ENCODE measurements at places on chromosomes 7 and 10.

- no peak for DNase-seq
Observed at GRCh38 chr10:12852687-12853086, 148.8 kb downstream of the CCDC3 start.

GRCh38 chr10:95501203-95502094 lies 59.7 kb downstream of the SORBS1 start:
- DNase-seq: no peak

- DNase-seq: no peak
Observed at GRCh38 chr10:68166871-68167585, 57.7 kb downstream of the MYPN start.

DNA sequence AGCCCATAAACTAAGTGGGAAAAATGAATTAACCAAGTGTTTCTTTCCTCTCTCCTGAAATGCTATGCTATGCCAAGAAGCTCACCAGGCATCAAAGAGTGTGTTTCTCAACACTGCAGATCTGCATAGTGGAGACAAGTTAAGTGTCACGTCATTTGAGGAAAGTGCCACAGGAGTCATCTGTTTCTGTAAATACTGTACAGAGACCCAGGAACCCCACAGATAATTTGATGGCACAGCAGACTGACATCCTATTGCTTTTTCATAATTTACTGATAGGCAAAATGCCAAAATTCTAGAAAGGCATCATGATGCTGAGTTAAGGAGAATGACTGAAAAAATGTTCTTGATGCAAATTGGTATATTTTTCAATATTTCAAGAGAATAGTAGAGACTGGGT lies 124.3 kb downstream of the NRCAM start:
- no peak for DNase-seq

GRCh38 chr10:82462910-82463551 lies 588.0 kb downstream of the NRG3 start:
- no peak for DNase-seq

GRCh38 chr10:104614245-104614831 lies 26.8 kb upstream of the SORCS3 start:
- DNase-seq: no peak

- DNase-seq: no peak
Observed at GRCh38 chr10:128814782-128815181, 652.3 kb upstream of the MGMT start.

- DNase-seq: peak; percentile 69
Observed at GRCh38 chr7:92402920-92403759, 44.1 kb upstream of the GATAD1 start.

- DNase-seq: no peak
Observed at GRCh38 chr10:44511166-44511565, 126.3 kb upstream of the CXCL12 start.

DNA sequence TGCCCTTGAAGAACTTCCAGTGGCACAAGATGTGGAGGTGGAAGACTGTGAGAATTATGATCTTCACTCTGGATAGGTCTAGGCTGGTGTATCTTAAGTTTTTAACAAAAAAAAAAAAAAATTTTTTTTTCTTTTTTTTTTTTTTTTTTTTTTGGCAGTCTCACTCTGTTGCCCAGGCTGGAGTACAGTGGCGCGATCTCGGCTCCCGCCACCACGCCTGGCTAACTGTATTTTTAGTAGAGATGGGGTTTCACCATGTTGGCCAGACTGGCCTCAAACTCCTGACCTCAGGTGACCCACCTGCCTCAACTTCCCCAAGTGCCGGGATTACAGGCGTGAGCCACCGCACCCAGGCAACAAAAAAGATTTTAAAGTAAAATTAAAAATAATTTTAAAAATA lies 37.9 kb downstream of the WAPL start:
- no peak for DNase-seq

- DNase-seq: no peak
Observed at GRCh38 chr10:44004913-44005787, 356.5 kb upstream of the ZNF32 start.

DNA sequence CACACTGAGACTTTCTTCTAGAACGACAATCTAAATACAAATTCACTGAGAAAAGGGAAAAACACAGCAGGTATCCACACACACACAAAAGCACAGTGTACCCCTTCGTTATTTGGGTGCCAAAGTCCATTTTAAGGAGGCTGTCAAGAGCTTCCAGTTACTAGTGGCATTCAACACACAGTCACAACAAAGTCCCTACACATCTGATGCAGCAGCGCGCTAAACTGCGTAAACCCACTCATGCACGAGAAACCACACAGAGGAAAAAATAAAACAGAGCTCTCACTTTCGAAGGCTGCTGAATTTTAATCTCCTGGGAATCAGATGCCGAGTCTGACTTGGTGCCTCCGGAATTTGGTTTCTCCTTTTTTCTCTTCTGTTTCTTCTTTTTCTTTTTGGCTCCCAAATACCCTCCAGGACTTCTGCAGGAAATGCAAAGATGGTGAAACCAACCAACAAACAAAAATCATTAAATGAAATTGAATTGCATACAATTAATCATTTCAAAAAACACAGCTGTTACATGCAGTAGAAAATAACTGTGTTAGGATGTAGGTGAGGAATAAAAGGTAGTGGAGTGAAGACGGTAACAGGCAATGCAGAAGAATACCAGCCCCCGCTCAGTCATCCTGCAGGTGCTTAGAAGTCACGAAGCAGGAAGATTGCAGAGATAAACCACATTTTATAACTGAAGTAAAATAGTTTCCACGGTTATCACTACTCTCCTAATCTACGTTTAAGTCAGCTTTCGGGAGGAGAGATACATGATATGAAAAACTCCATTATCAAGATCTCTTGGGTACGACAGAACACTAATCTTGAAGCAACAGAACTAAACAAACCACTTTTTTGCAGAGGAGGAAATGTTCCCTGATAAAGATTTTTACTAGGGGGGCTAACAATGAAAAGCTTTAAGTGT lies 27.1 kb downstream of the NMT2 start:
- DNase-seq: no peak

- DNase-seq: no peak
Observed at GRCh38 chr10:129716211-129716681, 247.8 kb downstream of the EBF3 start.

- DNase-seq: no peak
Observed at GRCh38 chr7:5278766-5279165, 4.0 kb upstream of the SLC29A4 start.

DNA sequence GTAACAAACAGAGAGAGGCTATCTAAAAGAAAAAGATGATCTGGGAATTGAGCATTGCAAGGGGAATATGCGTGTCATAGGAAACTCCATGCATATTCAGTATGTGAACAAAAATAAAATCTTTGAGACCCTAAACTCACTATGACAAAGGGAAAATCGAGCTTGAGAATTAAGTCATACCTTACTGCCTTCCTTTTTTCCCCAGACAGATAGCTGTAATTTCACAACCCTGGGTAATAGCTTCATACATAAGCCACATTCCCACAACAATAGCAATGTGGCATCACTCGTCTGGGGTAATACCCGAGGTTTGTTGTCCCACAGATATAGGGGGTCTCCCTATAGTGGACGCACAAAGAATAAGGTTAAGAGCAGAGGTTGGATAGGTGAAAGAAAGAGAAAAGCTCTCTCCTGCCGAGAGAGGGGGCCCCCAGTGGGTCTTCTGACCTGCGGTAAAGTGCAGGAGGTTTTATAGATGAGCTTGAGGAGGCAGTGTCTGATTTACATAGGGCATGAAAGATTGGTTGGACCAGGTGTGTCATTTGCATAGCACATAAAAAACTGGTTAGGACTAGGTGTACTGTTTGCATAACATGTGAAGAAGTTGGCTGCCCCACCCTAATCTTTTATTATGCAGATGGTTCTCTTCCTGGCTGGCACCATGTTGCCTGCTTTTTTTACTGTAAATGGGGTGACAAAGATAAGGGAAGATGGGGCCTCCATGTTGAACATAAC lies 11.6 kb downstream of the CYP3A43 start:
- DNase-seq: peak; percentile 71

DNA sequence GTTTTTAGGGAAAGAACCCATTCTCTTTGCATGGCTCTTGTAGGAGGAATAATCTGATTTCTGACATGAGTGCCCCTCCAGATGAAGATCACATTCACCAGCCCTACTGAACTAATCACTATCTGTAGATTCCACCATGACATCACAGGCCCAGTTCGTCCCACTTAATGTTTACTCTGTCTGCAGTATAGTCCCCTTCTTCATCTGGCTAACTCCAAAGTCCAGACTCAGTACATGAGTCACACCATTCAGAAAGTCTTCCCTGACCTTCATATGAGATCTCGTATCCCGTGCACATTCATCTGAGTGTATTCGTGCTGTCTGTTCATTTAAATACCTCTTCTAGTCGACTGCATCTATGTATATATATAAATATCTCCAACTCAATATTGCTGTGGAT lies 366.5 kb upstream of the AKR1E2 start:
- DNase-seq: no peak

DNA sequence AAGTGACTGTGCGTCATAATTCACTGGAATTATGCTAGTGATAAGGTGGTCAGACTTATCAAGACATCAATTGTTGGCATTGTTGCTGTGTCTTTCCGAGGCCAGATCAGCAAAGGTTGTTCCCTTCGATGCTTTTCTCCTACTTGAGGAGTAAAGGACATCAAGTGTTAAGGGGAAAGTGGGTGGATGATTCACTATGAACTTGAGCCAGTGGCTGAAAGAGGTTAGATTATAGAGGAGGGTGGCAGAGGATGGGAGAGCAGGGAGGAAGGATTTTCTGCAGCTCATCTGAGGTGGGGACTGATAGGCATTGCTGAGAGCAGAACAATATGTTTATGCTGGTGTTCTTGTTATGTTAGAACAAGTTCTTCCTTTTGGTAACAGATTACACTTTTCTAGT lies 131.4 kb upstream of the AGR3 start:
- DNase-seq: no peak

- DNase-seq: no peak
Observed at GRCh38 chr7:1140476-1141104, 19.4 kb downstream of the ZFAND2A start.

- peak; percentile 33 for DNase-seq
Observed at GRCh38 chr7:23347682-23348180, 48.6 kb downstream of the MALSU1 start.

- no peak for DNase-seq
Observed at GRCh38 chr7:24102988-24103387, 181.0 kb upstream of the NPY start.

GRCh38 chr10:74862625-74863024 lies 36.2 kb downstream of the KAT6B start:
- DNase-seq: no peak

DNA sequence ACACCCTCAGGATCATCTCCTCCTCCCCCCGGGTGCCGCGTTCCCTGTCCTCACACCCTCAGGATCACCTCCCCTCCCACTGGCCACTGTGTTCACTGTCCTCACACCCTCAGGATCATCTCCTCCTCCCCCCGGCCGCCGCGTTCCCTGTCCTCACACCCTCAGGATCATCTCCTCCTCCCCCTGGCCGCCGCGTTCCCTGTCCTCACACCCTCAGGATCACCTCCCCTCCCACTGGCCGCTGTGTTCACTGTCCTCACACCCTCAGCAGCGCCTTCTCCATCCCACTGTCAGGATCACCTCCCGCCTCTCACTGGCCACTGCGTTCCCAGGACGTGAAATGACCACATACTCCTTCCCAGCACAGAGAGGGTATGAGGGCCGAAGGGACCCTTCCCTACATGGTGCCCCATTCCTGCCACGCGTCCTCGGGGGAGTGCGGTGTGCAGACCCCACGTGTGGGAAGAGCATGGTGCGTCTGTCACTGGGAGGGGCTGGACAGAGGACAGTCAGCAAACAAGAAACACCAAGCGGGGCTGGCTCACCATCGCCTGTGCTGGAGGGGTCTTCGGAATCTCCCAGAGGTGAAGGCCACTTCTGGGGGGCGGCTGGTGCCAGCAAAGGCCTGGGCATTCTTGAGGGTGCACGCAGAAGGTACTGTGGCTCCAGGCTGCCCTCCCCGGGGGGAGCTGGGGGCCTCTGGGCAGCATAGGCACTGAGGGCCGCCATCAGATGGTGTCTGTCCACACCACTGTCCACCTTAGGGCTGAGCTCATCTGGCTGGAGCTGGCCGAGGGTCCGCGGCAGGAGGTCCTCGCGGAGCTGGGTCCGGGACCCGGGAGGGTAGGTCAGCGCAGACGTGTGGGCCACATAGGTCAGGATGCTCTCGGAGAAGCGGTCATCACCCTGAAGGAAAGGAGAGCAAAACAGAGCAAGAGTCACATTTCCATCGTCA lies 421.0 kb downstream of the PTPRN2 start:
- DNase-seq: no peak

DNA sequence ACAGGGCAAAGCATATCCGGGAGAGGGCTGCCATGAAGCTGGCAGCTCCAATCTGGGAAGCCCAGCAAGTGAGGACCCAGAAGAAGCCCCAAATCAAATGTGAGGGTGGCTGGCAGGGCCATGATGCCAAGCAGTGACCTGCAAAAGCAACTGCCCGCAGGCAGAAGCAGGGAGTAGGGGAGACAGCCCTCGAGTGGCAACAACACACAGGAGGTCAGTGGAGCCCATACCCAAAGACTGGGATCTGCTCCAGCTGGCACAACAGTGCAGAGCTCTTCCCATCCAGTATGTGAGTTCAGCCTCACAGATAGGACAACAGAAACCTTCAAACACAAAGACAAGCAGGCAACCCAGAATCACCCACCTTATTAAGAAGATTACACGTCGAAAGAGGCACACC lies 45.0 kb downstream of the GRID1 start:
- no peak for DNase-seq

DNA sequence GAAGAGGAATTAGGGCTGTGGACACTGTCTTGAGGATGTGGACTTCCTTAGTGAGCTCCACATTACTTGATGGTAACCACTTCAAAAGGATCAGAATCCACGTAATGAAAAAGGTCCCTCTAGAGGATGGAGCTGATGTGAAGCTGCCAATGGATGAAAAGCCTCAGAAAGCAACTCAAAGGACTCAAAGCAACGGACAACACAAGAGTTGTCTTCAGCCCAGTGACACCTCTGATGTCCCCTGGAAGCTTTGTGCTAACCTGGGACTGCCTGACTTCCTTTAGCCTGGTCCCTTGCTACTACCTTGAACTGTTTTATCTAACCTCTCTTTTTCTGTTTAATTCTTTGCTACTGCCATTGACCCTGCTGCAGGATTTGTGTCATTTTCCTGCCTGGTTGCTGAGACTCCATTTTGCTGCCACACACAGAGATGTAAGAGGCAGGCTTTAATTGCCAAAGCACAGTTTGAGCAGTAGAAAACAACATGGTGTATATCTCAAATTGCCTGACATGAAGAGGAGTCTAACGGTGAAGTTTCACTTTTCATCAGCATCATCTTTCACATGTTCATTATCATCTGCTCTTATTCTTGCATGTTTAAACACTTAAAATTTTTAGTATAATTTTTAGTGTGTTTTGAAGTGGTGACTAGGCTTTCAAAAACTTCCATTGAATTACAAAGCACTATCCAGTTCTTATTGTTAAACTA lies 11.1 kb upstream of the SGCE start:
- no peak for DNase-seq

GRCh38 chr10:44576702-44577191 lies 191.8 kb upstream of the CXCL12 start:
- no peak for DNase-seq

- DNase-seq: no peak
Observed at GRCh38 chr7:4527988-4528636, 154.0 kb upstream of the FOXK1 start.

GRCh38 chr10:122688293-122688989 lies 11.2 kb downstream of the C10orf120 start:
- no peak for DNase-seq
